ENCODE measurements at places on chromosomes 11 and 22.

DNA sequence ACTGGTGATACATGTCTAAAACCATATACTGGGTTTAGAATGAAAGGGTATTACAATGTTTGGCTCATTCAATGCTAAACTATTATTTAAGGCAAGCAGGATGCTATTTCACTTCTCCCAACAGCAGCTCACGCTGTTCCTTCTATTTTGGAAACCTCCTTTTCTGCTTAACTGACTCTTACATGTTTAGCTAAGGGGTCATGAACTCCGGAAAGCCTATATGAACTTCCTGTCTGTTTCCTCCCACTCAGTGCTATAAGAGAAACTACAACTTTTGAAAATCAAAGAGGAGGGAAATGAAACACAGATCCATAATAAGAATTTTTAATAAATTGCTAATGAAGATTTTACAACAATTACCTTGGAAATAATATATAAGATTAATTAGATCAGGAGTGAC lies 30.9 kb downstream of the SLC36A4 start:
- DNase-seq: peak; percentile 5

DNA sequence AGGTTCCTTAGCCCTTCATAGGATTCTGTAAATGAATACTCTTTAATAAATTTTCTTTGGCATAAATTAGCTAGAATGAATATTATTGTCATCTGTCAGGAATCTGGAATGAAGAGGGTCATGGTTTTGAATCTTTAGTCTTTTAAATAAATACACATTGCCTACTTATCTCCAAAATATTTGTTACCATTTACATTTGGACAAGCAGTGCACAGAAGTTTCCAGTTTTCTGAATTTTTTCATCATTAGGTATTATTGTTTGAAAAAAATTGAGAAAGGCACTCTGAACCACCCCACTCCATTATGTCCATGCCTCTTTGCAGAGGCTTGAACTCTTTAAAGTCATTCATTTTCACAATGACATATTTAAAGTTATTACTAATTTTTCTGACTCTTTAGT lies 549.0 kb upstream of the LUZP2 start:
- no peak for DNase-seq

DNA sequence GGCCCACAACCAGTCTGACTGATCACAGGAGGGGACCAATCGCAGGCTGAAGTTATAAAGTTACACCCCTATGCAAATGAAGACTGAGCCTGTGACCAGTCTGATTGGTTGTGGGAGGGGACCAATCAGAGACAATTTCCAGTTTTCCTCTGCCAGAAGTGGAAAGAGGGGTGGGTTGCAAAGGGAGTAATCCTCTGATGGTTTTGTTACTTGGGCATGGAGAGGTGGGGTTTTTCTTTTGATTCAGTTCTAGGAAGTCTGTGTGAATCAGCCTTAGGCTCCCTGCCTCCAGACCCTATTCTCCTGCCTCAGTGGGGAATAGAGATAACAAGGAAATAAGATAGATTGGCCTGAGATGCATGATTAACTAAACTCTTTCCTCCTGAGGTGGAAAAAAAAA lies 9.9 kb downstream of the OR6M1 start:
- DNase-seq: no peak

GRCh38 chr22:23177197-23177596 lies 3.1 kb upstream of the BCR start:
- DNase-seq: no peak

DNA sequence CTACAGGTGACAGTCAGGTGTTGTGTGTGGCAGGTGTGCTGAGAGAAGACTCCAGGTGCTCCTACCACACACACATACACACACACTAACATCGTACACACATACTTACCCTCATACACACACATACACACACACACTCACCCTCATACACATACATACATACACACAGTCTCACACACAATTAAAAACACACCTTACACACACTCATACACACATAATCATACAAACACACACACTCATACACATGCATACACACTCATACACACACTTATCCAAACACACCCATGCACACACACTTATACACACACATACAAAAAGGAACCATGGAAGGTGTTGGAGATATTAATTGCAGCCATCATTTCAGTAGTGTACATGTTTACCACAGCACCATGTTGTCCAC lies 4.6 kb downstream of the KRTAP5-3 start:
- DNase-seq: no peak

DNA sequence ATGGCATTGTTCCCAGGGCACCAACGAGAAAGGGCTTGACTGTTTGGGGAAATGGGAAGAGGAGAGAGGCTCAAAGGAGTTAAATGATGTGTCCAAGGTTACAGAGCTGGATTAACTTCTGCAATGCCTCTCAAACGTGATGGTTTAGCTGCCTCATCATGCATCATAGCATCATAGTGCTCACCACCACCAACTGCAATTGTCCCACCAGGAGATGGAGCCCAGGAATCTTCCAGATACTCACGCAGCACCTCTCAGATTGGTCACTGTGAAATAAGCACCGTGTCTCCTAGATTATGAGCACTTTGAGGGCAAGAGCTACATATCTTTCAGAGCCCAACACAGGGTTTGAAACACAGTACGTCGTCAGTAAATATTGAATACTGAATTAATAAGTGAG lies 69.2 kb downstream of the PRSS23 start:
- no peak for DNase-seq

DNA sequence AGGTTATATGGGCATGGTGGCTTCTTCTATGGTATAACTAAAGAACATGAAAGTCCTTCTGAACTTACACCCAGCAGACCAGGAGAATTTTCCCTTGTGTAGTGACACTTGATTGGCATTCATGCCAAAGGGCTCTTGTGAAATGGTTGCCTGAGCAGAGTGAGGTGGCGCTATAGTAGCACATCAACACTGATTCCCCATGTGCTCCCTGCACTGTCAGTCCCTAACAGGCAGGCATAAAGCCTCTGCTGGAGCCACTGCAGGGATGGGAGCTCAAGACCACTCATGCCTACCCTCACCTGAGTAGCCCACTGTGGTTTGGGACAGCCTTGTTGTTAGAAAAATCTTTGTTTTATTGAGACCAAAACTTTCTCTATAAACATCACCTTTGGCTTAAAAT lies 92.6 kb upstream of the LIN7C start:
- no peak for DNase-seq

DNA sequence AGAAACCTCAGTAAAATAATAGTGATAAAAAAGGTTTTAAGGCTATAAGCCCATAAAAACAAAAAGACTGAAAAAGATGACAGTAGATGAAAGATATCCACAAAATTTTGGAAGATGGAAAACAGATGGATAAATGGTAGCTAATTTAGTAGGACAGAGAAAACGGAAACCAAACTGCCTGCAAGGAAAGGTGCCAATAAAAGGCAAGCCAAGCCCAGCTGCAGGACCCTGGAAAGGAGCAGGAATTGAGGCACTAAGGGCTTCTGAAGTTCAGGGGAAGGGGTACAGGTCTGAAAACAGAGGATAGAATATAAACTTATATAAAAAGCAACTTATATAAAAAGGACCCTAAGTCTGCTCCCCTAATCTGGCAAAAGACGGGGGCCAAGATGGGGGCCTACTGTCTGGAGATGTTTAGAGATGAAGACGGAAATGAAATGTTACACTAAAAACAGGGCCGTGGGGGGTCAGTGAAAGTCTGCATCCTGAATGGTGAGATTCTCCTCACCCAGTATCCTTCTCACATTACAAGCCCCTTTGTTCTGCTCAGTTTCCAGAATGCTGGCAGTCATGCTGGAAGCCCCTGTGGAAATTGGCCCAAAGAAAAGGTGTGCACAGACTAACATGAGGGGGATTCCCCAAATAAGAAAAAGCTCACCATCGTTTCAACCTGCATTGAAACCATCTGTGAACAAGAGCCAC lies 269.3 kb upstream of the PITPNB start:
- DNase-seq: peak; percentile 32
